Activated CD4-positive, alpha-beta T cell treated with anti-CD3 and anti-CD28 coated beads, Interleukin-2, amount 50 U/mL, for 1 hour (primary cell): ENCODE measurements at places on chromosomes 3 and 15.

- DNase-seq: no peak
These were observed 91.6 kb downstream of the IQSEC1 start for GRCh38 chr3:12981306-12982275.

DNA sequence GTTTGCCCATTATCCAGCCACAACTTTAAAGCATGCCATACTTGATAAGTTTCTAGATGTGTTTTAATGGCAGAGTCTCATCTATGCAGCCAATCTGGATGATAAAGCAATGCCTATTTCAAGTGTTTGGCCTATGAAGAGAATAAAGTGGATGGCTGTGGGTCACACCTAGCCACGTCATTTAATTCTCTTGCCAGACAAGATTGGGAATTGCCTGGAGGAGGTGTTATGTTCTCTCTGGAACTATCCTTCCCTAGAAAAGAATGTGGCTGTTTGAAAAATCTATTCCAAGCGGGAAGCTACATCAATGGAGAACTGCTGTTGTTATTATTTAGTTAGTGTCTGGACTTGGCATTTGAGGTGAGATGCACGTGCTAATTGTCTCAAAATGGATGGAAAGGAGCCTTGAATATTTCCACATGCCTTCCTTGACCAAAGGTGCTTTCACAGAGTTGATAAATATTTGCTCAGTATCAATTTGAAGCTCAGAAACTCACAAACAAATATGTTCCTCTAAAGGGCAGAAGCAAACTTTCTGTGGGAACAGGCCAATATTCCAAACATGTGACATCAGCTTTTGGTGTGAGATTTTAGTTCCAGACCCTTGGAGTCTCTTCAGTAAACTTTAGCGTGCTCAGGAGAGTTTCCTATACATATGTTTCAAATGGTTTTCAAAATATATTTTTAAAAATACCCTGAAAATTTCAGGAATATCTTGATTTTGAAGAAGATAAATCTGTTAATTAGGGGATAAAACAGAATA lies 510.6 kb upstream of the SGO1 start:
- DNase-seq: no peak

GRCh38 chr15:47885920-47886319 lies 168.6 kb downstream of the SEMA6D start:
- no peak for DNase-seq

DNA sequence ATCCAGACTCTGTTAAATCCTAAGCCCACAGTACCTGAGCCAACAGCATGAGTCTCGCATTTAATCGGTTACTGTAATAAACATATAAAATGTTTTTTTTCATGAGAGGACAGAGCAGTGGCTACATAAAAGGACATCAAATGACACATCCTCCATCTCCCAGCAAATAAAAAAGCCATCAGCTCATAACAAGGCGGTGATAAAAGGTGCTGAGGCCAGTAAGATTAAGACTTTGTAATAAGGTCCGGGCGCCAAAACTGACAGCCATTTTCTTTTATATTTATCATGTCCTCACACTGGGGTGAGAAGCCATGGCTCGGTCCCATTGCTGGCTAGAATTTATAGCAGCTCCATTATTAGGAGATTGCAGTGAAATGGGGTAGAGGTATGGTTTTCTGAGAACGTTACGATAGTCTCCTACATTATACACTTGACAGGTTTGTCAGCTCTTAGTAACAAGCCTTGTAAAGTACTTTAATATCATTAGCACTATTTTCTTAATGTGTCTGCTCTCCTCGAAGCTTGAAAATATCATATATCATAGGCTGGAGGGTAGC lies 977.8 kb upstream of the NR2F2 start:
- DNase-seq: no peak

- DNase-seq: no peak
These were observed 366.5 kb downstream of the LRRC3B start for GRCh38 chr3:26989037-26989436.

- DNase-seq: no peak
These were observed 154.7 kb downstream of the SV2B start for GRCh38 chr15:91254766-91255165.

- DNase-seq: no peak
These were observed 60.8 kb upstream of the MEF2A start for GRCh38 chr15:99504823-99505551.

GRCh38 chr3:118536764-118537163 lies 497.9 kb downstream of the IGSF11 start:
- no peak for DNase-seq

- DNase-seq: no peak
These were observed 68.2 kb downstream of the CD200R1L start for GRCh38 chr3:112778353-112778948.

GRCh38 chr3:10547413-10547812 lies 42.0 kb upstream of the ATP2B2 start:
- no peak for DNase-seq

- DNase-seq: no peak
These were observed 701.5 kb upstream of the GBE1 start for GRCh38 chr3:82462977-82463376.

DNA sequence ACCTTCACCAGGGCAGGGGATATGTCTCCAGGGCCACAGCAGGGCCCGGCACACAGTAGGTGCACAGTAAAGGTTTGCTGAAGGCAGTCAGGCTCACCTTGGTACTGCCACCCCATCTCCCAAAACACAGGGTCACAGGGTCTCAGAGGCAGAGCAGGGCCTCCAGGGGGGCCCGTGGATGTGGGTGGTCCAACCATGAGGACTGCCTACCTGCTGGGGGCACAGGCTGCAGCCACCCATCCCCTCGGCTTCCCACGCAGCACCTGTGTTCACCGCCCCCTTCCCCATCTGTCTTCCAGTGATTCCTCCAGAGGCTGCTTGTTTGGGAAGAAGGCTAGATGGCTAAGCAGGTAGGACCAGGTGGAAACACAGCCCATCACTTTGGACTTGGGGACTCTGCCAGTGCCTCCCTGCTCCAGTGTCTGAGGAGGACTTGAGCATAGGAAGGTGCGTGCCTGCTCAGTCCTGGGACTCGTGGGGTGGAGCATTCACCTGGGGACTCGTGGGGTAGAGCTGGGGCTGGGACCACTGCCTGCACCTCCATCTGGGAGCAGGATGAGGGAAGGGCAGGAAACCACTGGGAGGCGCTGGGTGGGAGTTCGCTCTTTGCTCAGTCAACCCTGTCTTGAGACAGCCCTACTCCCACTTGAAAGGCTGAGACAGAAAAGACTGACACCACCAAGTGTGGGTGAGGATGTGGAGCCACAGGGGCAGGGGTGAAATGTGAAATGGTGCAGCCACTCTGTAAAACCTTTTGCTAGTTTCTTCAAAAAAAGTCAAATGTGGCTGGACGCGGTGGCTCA lies 18.8 kb upstream of the PLXND1 start:
- DNase-seq: no peak

- peak; percentile 46 for DNase-seq
These were observed 706 bp downstream of the DVL3 start for GRCh38 chr3:184155644-184156521.

- no peak for DNase-seq
These were observed 13.2 kb downstream of the CCR5 start for GRCh38 chr3:46383951-46384330.

- no peak for DNase-seq
These were observed 3.9 kb downstream of the ITIH3 start for GRCh38 chr3:52798376-52798977.

DNA sequence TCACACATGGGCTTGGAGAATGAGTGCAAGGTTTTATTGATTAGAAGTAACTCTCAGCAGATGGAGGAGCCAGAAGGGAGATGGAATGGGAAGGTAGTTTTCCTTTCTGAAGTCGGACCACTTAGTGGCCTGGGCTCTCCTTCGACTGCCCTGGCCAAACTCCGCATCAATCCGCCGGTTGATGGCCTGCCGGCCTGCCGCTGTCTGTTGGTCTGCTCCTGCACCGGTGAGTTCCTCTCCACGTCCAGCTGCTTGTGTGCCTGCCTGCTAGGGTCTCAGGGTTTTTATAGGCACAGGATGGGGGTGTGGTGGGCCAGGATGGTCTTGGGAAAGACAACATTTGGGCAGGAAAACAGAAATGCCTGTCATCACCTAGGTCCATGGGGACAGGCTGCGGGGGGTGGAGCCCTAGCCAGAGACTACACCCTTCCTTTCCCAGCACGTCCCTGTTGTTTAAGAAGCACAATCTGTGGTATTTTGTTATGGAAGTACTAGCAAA lies 837.0 kb downstream of the PDCD6IP start:
- DNase-seq: no peak

DNA sequence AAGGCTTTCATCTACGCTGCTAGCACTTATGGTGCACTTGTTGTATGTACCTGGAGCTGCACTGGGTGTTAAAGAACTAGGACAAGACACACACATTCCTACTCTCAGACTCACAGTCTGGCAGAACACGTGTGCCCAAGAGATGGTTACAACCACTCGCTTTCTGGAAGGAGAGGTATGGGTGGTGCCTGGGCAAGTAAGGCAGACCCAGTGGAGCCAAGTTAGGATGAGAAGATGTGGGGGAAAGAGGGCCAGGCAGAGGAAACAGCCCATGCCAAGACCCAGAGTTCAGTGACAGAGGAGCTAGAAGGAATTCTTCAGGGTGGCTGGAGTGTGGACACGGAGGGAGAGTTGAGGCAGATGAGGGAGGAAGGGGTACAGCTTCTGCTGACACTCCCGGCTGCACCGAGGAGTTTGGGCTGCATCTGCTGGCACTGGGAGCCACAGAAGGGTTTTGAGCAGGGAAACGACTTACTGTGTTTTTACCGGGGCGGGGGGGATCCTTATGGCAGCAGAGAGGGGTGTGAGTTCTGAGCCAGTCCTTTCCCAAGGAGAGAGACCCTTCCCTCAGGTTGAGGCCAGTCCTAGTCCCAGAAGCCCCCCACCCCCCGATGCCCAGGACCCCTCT lies 59.0 kb downstream of the GRIP2 start:
- DNase-seq: no peak

- no peak for DNase-seq
These were observed 76.8 kb downstream of the BDH1 start for GRCh38 chr3:197478746-197479668.

DNA sequence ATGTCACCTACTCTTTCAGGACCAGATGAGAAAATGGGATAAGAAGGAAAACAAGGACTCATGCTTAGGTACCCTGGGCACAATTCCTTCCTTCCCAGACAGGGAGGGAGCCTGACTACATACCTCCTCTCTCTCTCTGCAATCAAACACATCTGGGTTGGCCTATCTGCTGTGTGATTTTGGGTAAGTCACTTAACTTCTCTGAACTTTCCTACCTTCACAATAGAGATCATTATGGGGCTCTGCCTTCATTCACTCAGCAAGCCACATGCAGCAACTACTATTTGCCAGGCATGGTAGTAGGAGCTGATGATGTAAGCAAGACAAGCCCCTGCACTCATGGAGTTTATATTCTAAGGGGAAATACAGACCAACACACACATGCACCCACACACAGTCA lies 251.2 kb downstream of the SHQ1 start:
- DNase-seq: no peak

- DNase-seq: no peak
These were observed 93.9 kb downstream of the ECT2 start for GRCh38 chr3:172844428-172844827.

- DNase-seq: no peak
These were observed 4.8 kb upstream of the SUMF1 start for GRCh38 chr3:4471907-4472306.

DNA sequence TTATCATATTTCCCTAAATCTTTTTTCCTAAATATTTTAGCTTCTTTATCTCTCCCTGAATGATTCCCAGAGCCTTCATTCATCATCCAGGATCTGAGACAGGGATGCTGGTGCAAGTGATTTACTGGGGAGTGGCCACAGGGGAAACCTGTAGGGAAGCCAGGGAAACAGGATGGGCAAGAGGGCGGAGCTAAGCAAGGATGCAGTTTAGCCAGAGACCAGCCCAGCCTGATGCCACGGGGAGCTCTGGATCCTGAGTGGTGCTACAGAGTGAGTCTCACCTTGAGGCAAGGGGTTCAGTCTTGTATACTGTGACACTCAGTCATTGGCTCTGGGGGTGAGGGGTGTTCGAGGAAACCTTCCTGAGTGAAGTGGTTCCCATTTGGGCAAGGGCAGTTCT lies 39.7 kb upstream of the LRRFIP2 start:
- DNase-seq: no peak

- no peak for DNase-seq
These were observed 480.0 kb upstream of the GOLIM4 start for GRCh38 chr3:168575750-168576149.

DNA sequence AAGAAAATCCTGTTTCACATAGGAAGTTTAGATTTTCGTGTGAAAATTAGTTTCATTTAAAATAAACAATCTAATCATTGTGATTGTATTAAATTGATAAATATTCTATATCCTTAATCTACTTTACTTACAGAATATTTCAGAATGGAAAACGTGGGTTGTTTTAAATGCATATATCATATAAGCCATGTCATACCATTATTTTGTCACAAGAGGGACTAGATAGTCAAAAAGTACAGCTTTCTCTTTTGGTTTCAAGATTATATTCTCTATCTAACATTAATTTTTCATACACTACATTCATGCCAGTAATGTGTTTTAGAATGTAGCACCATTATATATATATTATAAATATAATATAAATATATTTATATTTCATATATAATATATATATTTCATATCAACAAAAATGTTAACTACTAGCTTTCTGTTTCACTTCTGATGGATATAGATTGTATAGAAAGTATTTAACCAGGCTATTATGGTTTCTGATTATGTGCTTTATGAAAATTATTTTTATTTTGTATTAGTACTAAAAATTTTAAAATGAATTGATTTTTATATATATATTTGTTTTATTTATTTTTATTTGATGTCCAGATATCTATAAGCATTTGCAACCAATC lies 45.3 kb downstream of the OSTN start:
- no peak for DNase-seq

- DNase-seq: no peak
These were observed 4.0 kb downstream of the NPTN start for GRCh38 chr15:73628976-73629797.

DNA sequence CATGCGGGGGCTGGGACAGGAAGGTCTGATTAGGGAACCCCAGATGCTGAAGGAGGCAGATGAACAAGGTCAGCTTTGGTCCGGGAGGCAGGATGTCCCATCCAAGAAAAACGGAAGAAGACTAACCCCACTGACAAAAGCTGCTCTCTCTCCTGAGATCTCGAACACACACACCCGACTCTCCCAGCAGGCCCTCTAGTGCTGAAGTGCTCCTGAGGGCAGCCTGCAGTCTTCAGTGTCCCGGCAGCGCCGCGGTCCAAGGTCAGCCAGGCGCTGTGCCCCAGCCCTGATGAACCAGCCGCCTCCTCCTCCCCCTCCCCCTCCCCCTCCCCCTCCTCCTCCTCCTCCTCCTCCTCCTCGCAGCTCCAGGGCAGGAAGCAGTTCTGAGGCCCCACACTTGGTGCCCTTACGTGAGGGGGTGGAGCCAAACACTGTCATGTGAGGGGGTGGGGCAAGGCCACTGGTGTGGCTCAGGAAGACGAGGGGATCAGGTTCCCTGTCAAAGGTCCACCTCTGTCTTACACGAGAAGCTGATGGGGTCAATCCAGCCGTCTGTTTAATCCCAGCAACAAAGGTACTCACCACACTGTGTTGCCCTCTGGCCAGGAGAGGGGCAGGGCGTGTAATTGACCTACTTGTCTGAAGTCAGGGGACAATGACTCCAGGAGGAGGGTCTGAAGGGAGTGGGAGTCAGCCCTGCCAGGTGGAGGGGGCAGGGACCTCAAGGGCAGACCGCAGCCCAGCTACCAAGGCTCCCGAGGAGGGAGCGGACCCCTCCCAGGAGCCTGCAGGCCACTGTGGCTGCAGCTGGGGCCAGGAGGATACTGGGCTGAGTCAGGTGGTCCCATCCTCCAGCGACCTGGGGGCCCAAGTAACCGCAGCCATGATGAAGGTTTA lies 34.3 kb downstream of the PRR23E start:
- DNase-seq: no peak

GRCh38 chr3:63245726-63246241 lies 32.3 kb upstream of the SYNPR start:
- DNase-seq: no peak

- DNase-seq: no peak
These were observed 153.4 kb downstream of the ERC2 start for GRCh38 chr3:56314842-56315241.
